ENCODE measurements at places on chromosomes 16 and 17.

DNA sequence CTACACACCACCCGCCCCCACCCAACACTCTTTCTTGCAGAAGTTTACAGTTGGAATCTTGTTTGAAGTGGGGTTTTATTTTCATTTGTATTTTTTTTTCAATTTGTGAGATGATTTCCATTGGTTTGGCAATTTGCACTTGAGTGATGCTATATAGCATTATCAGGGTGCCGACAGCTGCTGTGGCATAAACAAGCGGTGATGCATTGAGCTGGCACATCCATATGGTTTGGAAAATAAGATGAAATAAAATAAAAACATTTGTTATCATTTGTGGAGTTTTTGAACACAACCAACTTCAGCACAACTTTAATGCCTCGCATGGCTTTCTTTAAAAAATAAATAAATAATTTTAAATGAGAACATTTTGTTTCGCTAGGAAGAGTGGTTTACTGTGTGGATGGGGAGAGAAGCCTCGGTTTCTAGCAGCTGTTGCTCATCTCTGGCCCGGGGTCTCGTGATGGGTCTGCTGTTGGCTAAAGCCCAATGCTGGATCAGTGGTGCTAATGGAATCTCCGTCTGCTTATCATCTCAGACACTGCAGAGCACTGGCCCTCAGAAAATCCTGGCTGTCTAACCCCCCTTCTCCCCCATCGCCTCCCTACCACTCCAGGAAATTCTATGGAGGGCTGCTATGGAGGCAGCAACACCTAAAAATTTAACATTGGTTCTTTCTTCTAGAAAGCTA, 192.3 kb upstream of the MAF start:
- DNase-seq = no peak

DNA sequence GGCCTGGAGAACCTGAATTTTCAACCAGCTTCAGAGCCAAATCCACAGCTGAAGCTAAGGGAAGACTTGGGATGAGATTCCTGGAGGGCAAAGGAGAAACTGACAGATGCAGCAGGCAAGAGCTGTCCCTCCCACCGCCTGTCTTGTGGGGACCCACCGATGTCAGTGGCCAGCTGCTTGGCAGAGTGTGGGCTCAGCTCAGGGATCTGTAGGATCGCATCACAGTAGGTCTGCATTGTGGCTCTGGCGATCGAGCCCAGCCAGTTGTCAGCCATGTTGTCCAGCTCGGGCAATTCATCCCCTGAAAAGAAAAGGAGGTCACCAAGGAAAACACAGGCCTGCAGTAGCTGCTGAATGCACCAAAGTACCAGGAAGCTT, 60.8 kb downstream of the COG7 start:
- DNase-seq = no peak

- no peak for DNase-seq
Measured at GRCh38 chr16:88681084-88681680, 5.1 kb downstream of the SNAI3 start.

GRCh38 chr17:4604111-4604644, 19.8 kb downstream of the SMTNL2 start:
- no peak for DNase-seq

DNA sequence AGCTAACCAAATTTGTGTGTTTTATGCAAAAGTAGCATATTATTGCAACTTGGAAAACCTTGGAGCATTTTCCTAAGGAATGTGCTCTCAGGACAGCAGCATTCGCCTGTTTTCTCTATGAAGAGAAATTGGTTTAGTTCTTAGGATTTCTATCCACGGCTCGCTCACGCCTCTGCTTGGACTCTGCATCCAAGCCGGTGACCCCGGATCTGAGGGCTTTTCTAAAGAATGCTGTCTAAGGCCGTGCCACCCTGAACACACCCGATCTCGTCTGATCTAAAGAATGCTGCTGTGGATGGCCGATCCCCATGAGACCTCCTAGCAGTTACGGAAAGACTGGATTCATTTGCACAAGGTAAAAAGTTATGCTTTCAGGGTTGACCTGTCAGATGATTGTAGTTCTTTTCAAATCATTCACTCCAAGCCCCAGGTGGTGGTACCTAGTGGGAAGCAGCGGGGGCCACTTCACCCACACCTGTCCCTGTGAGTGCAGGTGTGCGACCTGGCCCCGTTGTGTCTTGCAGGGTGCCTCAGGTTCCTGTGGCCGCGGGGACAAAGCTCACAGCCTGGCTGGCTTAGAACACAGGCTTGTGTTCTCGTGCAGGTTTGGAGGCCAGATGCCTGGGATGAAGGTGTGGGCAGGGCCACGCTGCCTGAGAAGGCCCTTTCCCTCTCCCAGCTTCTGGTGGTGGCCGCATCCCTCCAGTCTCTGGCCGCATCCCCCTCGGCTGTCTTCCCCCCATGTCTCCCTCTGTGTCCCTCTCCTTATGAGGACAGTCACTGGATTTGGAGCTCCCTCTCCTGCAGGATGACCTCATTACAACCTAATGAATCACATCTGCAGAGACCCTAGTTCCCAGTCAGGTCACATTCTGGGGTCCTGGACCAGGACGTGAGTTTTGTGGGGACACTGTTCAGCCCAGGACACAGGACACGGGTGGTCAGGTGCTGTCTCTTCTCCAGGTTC, 71.1 kb downstream of the BANP start:
- DNase-seq = no peak

DNA sequence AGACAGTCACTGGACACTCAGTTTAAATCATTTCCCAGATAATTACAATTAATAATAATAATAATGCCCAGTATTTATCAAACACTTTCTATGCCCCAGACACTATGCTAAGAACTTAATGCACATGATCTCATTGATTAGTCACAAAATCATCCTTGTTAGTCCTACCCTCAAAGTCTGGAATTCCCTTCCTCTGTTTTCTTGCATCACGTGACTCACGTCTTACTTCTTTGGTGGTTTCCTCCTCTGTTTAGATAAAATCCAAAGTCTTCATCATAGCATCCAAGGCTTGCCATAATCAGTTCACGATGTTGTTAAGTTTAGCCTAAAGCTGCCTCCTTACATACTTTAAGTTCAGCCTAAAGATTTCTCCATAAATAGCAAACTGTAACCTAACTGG, 471.9 kb downstream of the PMP22 start:
- DNase-seq = no peak

DNA sequence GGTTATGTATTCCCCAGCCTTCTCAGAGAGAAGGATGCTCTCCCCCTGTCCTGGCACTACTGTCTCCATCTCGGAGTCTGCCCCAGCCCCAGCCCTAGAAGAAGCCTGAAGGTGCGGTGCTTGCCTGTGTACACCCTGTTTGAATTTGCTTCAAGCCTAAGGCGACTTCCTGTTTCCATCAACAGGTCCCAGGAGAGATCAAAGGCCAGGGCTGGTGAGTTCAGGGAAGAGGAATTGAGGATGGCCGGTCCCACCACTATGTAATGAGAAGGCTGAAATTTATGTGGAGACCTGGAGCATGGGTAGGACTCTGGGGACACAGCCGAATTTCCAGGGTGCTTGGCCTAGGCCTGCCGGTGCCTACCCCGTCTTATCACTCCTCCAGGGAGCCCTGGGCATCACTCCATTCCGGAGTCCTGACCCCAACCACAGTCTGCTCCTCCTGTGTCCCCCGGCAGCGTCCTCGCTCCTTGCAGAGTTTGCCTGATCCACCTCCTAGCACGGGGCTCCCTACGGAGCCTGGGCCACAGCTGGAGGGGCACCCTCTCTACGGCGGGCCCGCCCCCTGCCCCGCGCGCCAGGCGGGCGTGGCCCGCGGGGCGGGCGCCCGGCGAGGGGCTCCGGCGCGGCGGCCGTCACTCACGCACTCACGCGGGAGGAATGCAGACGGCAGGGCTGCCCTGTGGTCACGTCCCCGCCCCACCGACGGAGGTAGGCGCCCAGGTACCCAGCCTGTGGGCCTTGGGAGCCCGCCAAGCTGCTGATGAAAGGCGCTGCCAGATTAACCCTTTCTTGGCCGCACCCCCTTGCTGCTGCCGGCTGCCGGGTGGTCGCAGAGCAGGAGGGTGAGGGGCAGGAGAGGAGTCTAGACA, 53.8 kb upstream of the TAC4 start:
- no peak for DNase-seq

- no peak for DNase-seq
Measured at GRCh38 chr17:28986714-28987655, 18.8 kb downstream of the SEZ6 start.

- no peak for DNase-seq
Measured at GRCh38 chr17:56678249-56679114, 85.0 kb downstream of the NOG start.

GRCh38 chr16:82649766-82650165, 23.0 kb downstream of the CDH13 start:
- no peak for DNase-seq

- no peak for DNase-seq
Measured at GRCh38 chr17:45743626-45744326, 40.3 kb upstream of the CRHR1 start.

- DNase-seq = no peak
Measured at GRCh38 chr17:55870044-55870443, 119.2 kb downstream of the PCTP start.

GRCh38 chr17:64402469-64402868, 11.8 kb upstream of the PECAM1 start:
- no peak for DNase-seq

GRCh38 chr17:35760587-35760986, at the start of gene C17orf50:
Gene C17orf50 (plus strand): TSS chr17:35760887. CDS start chr17:35760942, 55 bp downstream.
- DNase-seq = no peak

DNA sequence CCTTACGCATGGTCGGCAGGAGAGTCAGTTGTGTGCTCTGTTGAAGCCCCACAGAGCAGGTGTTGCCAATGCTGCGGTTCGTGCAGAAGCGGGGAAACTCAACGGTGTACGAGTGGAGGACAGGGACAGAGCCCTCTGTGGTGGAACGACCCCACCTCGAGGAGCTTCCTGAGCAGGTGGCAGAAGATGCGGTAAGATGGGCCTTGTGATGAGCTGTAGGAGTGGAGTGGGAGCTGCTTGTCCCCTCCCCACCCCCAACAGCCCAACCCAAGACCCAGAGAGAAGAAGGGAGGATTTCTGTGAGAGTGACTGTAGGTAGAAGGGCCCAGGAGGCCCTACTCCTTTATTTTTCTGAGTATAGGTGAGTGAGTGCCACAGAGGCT, 4.9 kb downstream of the CDK5RAP3 start:
- DNase-seq = no peak

DNA sequence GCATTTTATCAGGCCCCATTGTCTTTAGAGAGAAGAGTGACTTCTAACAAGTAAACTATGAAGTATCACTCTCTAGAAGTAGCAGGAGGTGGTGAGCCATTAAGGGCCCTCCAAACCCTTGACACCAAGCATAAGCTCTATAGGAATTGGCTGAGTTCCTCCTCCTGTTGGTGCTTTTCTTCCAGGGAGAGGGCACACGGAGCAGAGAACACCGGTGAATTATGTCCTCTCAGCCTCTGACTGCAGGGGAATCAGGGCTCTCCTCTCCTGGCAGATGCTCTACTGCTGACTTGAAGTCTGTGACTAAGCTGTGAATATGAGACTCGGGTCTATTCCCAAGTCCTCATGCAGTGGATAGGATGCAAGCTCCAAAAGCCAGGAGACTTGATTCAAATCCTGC, 32.3 kb downstream of the CHD9 start:
- DNase-seq = no peak

DNA sequence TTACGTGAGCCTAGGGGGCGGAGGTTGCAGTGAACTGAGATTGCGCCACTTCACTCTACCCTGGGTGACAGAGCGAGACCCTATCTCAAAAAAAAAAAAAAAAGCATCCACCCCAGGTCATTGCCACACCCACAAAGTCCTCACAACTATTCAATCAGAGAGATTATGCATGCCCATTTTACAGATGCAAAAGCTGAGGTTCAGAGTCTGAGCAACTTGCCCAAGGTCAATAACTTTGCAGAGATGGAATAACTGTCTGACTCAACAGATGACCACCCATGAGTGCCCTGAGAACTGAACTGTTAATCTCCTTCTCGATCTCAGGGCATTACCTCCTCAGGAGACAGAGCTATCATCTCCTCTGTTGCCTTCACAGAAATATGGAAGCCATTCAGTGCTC, 5.5 kb upstream of the TMEM114 start:
- no peak for DNase-seq

DNA sequence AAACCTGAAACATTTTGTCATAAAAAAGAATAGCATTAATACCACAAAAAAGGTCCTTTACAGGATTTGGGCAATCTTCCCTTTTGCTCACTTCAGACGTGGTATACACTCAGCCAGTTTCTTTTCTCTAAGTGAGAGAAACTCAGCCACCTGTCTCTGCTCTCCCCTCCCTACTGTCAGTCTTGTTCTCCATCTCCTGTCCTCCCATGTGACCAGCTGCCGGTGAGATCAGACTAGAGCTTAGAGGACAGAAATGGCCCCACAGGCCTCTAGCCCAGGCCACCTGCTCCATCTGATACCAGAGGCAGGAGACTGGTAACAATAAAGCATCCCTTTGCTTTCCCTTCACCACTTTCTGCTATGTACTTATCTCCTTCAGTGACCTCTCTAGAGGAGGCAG, 34.9 kb downstream of the CMC2 start:
- no peak for DNase-seq

DNA sequence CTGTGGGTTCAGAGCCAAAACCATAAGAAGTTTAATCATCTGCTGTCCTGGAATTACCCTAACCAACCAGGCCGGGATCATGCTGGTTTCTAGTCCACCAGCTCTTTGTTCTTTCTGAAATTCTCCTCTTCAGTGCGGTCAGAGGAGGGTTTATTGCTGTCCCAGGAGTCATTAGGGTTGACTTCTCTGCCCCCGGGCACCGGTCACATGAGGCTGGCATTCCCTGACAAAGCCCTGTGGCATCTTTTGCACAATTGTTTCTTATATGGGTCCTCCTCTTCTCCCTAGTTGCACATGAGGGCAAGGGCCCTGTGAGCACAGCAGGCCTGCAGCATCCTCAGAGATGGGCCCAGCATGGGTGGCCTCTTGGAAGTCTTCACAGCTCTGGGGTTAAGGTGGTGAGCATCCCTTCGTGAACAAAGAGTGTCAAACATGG, 243.9 kb downstream of the IRF8 start:
- no peak for DNase-seq

GRCh38 chr16:56303066-56303715, 111.9 kb downstream of the GNAO1 start:
- no peak for DNase-seq

DNA sequence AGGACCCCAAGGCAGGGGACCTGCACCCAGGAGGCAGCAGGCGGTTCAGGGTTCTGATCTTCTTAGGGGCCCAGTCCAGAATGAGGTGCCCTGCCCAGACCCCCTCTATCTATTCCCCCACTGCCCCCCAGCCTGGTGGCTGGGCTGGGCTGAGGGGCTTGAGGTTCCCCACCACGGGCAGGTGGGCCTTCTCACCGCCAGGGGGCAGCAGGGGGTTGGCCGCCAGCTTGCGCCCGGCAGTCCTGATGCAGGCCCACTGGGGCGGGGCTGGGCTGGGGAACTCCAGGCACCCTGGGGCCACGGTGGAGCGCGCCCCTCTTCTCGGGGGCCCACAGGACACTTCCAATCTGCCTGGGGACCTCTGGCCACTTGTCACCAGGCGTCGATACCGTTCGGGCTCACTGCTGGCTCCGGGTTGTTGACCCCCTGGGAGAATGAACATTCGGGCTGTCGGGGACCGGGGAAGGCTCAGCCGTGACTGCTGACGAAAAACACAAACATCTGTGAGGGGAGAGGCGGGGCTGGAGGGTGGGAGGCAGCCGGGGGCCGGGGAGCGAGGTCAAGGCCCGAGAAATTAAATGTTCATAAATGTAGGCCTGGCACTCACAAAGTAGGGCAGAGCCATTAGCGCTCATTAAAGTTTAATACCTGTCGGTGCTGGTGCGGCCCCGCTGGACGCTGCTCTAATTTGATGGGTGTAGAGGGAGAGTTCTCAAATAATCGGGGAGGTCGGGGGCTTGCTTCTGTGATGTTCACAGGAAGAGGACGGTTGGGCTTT, 219.3 kb upstream of the GSE1 start:
- DNase-seq = no peak

Data from anterior cingulate cortex (tissue), 58 donors.